Right ventricle myocardium inferior (tissue), 1 donor: ENCODE measurements at places on chromosomes 3 and 15.

DNA sequence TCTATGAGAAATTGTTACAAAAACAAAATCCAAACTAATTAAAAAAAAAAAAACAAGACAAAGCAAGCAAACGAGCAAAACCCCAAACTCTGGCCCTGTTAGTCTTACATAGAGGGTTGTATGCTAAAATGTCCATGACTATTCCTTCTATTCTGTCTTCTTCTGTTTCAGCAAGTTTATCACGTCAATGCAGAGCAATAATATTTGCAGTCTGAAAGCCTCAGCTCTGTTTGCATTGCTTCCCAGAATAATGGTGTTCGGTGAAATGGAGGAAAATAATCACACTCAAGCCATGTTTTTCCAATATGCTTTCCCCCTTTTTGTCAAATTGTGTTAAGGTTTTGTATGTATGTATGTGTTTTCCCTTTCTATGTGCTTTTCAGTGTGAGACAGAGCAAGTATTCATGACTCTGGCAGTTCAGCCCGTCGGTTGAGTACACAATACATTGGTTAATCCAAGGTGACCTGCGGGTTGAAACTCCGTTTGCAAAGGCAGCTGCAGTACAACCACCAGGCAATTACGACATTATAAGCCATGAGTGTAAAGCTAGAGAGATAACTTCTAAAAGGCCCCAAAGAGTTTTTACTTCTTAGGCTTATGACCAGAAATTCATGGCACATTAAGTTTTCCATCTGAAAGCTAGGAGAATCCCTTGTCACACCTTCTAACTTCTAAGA lies 34.9 kb upstream of the MAGI1 start:
- DNase-seq: no peak

DNA sequence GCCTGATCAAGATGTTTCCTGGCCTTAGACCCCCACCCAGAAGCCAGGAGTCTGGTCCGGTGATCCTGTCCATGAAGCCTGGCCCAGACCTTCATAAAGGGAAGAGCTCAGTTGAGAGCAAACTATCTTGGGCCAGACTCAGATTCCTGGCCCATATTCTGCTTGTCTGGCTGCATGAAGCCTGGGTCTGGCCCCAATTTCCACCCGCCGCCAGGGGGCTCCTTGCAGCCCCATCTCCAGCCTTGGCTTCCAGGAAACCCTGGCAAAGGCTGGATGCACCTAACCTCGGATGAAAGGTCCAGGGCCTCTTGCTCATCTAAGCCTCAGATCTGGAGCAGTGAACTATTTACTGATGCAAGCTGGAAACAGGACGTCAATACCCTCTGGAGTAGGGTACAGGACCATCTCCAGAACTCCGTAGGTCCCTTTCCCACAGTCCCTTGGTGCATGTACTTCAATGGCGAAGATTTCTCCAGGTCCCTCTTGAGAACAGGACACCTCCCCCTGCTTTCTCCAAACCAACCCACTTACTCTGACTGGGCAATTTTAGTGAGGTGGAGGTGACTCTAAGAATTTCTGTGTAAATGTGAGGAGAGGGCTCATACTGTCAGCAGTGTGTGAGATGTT lies 5.6 kb downstream of the FOXL2 start:
- DNase-seq: no peak

DNA sequence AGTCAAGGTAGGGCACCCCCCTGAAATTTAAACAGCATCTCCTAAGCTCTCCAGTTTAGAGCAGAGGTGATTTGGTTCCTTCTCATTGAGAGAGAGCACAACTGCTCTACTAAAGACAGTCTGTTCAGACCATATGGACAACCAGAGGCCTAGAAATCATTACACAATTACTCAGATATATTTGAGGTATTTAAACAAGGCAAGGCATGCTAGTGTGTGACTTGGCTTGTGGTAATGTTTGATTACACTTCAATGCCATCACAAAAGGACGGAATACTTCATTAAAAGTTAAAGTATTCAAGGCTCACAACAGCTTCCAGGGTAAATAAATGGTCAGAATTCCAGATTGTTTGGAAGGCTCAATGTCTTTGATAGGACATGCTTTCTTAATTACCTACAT lies 110.2 kb downstream of the LRTM1 start:
- no peak for DNase-seq

DNA sequence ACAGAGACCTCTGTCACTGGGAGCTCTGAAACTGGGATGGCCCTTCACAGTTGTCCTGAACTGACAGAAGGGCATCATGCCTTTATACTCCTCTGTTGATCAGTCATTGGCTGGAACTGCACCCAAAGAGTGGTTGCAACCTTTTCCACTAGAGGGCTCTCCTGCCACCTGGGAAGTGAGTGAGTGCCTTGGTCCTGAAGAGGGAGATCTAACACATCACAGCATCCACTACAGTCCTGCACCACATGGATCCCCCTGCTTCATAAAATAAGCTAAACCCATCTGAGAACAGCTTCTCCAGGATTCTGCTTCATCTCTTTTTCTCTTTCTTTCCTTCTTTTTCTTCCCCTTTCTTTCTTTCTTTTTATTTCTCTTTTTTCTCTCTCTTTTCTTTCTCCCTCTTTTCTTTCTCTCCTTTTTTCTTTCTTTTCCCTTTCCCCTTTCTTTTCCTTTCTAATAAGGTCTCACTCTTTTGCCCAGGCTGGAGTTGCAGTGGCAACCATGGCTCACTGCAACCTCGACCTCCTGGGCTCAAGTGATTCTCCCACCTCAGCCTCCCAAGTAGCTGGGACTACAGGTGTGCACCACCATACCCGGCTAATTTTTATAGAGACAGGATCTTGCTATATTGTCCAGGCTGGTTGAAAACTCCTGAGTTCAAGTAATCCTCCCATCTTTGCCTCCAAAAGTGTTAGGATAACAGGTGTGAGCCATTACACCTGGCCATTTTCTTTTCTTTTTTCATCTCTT lies 42.8 kb upstream of the RAF1 start:
- no peak for DNase-seq

DNA sequence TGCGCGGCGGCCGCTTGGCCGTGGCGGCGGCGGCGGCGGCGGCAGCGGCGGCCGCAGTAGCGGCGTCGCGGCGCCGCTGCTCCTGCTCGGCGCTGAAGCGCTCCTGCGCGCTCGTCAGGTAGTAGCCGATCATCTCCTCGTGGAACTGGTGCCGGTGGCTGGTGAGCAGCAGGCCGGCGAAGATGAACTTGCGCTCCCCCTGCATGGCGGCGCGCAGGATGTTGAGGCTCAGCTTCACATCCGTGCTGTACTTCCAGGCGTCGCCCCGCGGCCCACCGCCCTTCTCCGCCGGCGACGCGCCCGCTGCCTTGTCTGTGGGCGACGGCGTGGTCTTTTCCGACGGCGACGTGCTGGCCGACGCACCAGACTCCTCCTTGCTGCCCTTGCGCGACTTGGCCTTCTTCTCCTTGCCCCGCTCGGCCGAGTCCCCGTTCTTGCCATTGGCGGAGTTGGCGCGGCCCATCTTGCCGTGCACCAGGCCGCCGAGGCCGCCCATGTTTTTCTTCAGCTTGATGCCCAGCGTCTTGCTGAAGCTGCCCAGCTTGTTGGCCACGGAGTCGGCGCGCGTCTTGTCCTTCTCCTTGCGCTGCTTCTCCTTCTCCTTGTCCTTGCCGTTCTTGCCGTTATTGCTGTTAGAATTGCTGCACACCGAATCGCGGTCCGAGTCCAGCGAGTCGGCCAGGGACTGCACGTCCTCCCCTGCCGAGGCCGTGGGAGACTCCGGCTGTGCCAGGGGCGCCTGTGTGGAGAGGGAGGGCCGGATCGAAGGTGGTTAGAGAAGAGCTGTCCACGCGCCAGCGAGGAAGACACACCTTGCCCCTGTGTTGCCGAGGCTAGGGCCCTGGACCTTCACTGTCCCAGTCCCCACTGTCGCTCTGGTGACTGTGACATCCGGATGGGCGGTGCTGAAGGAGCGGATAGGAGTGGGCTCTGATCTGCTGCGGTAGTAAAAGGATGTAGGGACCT lies 157.6 kb downstream of the KLF13 start:
- no peak for DNase-seq

GRCh38 chr3:158097593-158098308 lies 8.5 kb downstream of the SHOX2 start:
- DNase-seq: peak; percentile 78

DNA sequence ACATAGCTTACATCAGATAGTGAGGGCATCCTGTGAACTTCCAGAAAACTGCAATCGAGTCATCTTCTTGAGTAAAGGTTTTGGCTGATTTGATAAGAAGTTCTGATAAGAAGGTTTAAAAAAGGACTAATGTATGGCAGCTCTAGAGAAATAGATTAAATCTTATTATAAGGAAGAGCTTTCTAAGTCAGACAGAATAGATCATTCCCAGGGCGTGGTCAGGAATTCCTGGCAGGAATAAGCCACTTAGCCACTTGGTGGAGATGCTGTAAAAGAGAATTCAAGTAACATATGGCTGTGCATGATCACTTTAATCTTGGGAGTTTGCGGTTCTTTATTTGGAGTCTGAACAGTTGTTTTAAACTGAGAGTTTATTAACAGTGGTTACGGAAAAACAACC lies 17.4 kb downstream of the PGBD4 start:
- DNase-seq: no peak

GRCh38 chr3:117842086-117842485 lies 1132.5 kb downstream of the TUSC7 start:
- no peak for DNase-seq

GRCh38 chr15:25391971-25392721 lies 46.7 kb downstream of the UBE3A start:
- no peak for DNase-seq

- no peak for DNase-seq
Observed at GRCh38 chr15:27928386-27928785, 170.7 kb downstream of the OCA2 start.

- no peak for DNase-seq
Observed at GRCh38 chr3:38616111-38616510, 33.4 kb downstream of the SCN5A start.

DNA sequence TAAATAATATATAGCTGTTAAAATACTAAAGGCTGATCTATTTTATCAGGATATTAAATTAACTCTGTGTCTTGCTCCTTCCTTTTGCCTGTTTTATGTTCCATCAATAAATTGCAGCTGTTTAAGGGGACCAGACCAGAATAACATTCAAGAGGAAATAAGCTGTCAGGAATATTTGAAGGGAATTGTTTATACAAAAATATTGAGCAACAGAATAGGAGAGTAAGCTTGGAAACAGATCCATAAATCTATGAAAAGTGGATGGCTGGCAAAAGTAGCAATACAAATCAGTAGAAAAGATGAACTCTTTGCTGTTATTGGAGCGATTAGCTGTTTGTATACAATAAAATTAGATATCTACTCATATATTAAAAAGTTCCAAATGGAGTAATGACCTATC lies 36.2 kb upstream of the PLSCR2 start:
- no peak for DNase-seq

- peak; percentile 77 for DNase-seq
Observed at GRCh38 chr3:9715764-9716437, 12.3 kb downstream of the CPNE9 start.

GRCh38 chr3:99842826-99843589 lies 25.3 kb downstream of the CMSS1 start:
- no peak for DNase-seq

- peak; percentile 80 for DNase-seq
Observed at GRCh38 chr15:34795267-34796081, at the start of gene ACTC1. ACTC1 (minus strand) TSS chr15:34795549; CDS start chr15:34794808, 741 bp downstream.

DNA sequence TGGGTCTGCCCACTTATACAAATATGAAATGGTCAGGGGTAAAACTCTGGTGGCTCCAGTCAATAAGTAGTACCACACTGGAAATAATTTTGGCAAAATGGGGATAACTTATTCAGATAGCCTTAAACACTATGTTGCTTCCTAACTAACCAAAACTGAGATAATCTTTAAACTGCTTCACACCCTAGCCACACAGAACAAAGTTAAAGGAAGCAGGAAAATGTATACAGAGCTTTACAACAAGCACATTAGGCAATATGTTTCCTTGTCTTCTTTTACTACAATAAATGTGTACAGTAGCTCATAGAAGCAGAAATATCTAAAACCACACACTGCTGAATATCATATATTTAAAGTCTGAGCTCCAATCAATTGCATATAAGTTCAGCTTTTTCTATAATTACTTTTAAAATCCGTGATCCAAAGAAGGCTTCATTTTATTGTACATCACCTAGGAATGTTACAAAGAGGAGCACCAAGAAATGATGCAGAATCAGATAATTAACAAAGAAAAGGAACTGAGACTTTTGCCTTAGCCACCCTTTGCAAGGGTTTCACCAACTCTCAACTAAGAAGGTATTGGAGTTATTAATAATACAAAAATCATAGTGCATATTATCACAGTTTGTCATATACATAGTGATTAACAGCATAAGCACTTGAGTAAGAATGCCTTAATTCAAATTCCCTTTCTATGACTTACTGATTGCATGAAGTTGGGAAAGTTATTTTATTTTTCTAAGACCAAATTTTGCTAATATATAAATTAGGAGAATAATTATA lies 9.2 kb upstream of the SSR3 start:
- DNase-seq: no peak

DNA sequence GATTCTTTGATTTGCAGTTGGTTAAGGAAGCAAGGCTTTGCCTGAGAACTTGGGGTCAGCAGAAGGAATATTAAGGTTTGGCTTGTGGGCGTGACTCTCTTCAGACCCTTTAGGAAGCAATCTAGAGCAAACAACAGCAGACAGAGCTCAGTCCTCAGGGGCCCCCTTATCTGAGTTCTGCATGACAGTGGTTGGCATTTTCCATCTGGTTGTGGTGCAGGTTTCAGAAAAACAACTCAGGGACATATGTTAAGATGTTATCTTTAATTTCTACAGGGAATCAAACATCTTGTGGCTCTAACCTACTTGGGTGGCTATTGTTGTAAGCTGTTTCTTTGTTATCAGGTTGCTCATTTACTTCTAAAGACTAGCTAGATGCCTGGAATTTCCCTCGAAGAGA lies 141.4 kb downstream of the VPS8 start:
- no peak for DNase-seq
